Hematopoietic multipotent progenitor cell treated with erythropoietin and hydrocortisone succinate and interleukin-3 and kit ligand, for 8 days (in vitro differentiated cells): ENCODE measurements at places on chromosomes 7 and 10.
A peak's percentile ranks its signal among the peaks of the same experiment; 100 is the strongest.

DNA sequence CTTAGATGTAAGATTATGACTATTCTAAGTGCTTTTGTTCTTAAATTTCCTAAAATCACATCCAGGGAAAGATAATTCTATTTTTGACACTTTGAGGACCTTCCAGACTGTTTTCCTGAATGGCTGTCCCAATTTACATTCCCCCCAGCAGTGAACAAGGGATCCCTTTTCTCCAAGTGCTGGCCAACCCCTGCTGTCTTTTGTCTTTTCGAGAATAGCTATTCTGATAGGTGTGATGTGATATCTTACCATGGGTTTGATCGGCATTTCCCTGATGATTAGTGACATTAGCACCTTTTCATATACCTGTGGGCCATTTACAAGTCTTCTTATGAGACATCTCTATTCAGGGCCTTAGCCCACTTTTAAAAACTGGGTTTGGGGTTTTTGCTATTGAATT is 526.7 kb upstream of the FZD8 start:
- DNase-seq: no peak

DNA sequence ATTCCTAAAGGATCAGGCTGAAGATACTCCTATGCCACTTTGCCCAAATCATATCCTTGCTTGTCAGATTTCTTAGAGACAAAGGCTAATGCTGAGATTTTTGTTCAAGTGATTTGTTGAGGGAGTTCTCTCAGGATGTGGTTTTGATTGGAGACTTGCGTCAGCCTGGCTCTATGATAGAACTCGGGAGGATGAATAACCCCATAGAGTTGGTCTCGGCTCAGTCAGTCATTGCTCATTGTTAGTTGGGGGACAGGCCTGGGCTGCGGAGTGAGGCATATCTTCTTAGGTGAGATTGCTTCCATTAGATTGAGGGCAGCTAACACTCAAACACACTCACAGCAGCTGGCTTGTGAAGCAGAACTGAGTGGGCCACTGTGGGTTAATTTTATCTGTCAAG is 203.4 kb downstream of the KIF20B start:
- DNase-seq: no peak

DNA sequence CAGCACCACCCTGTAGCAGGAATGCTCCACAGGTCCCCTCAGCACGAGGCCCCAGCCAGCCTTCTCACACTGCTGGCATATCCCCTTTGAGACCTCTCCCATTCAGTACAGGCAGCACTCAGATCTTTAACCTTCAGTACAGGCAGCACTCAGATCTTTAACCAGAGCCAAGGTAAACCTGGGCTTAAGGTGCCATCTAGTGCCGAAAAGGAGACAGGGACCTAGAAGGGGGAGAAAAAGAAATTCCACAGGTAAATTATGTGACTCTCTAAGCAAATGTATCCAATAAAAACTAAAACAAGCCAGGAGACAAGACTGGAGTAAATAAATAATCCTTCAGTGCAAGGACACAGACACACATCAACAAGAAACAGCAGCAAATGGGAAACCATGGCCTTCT is 358.6 kb downstream of the PTPRN2 start:
- DNase-seq: no peak

GRCh38 chr7:2209146-2209960 is 23.4 kb downstream of the MAD1L1 start:
- peak; percentile 60 for DNase-seq

GRCh38 chr7:27678617-27679260 is 16.1 kb upstream of the HIBADH start:
- DNase-seq: no peak

DNA sequence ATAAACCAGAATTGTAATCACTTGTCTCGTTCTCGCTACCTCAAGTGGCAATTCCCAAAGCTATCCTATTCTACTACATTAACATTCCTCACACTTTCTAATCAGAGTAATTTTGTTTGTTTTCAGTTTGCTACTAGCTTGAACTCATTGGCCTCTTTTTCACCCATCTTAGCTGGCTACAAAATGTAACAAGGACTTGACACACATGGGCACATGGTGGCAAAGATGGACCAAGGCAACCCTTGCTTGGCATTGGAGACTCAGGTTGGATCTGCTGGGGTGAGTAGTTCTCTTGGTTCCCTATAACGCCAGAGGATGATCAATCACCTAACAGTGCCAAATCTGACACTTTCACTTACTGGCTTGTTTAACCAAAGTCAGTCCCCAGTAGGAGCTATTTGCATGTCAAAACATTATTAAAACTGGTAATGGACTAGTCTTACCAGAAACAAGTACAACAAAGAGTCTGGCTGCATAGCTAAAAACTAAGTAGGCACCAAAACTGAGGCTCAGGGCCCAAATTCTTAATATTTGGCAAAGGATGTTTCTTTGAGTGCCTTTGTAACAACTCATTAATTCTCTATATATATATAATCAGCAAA is 1.9 kb downstream of the USP6NL start:
- peak; percentile 28 for DNase-seq

DNA sequence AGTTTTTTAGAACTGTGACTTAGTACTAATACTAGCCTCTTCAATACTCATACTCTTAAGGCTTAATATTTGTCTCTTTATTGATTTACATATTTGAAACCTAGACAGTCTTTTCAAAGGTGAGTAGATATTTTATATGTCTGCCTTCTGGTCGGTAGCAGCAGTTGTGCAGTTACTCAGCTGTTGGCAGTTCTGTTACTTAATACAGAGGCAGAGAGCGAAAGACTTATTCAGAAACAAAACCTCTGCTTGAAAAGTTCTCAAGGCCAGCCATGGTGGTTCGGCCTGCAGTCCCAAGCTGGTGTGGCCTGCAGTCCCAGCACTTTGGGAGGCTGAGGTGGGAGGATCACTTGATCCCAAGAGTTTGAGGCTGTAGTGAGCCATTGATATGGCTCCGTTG is 84.2 kb downstream of the AUTS2 start:
- DNase-seq: no peak

DNA sequence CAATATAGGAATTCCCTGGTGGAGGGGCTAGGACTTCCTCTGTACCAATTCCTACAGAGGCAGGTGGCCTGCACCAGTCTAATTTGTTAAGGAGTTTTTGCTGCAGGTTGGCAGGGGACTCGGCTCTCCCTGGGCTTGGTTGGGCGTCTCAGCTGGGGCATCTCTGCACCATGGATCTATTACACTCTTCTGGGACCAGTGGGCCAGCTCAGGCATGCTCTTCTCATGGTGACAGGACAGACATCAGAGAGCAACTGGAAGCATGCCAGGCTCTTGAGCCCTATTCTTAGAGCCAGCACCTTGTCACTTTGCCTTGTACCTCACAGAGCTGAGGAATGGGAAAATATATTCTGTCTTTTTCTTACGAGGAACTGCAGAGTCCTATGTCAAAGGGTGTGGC is 74.6 kb downstream of the SH2D4B start:
- DNase-seq: no peak

GRCh38 chr10:69801094-69801433 is 642 bp upstream of the COL13A1 start:
- peak; percentile 24 for DNase-seq

DNA sequence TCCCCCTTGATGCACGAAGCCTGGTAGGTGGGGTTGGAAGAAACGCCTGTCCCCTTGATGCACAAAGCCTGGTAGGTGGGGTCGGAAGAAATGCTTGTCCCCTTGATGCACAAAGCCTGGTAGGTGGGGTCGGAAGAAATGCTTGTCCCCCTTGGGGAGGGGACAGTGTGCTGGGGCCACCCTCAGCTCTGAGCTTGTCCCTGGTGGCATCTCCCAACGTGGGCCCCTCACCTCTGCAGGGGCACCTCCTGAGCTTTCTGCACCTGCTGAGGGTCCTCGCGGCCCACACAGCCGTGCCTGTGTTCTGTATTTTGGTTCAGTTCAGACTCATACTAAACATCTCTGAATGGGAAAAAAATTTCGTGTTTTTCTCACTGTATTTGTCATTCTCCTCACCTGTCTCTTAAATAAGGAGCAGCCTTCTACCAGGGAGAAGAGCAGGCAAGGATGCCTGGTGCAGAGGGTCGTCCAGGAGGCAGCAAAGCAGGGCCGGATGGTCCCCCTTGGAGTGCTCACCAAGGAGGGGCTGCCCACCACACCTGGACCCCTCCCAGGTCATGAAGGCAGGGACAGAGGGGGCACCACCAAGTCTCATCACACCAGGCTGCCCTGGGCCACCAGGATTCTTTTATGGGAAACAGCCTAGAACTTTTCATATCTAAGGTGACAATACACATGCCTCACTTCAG is 24.7 kb downstream of the VIPR2 start:
- DNase-seq: no peak

GRCh38 chr10:44386546-44387052 is 1.7 kb upstream of the CXCL12 start:
- DNase-seq: peak; percentile 19

DNA sequence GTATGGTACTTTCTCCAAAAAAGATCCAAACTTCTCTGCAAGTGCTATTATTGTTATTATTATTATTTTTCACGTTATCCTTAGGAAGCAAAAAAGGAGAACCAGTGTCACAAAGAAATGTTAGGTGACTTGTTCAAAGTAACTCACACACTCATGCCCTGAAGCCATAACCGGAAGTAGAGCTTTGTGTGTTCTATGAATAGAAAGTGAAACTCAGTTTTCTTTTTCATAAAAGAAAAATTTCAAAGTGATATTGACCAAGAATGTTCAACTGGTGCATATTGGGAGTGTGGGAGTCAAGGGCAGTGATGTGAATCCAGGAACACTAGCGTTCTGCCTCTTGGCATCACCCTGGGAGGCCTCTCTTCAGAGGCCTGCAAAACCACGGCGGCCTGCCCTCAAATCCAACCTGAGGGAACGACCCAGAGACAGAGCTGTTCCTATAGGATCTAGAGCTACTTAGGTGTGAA is 106.1 kb downstream of the PRKCQ start:
- peak; percentile 85 for DNase-seq
